ENCODE measurements at places on chromosomes 4 and X. TPM values are rescaled to one million over a fixed set of nuclear protein-coding genes. Genes with fewer than 3 reads are reported as not detected.

DNA sequence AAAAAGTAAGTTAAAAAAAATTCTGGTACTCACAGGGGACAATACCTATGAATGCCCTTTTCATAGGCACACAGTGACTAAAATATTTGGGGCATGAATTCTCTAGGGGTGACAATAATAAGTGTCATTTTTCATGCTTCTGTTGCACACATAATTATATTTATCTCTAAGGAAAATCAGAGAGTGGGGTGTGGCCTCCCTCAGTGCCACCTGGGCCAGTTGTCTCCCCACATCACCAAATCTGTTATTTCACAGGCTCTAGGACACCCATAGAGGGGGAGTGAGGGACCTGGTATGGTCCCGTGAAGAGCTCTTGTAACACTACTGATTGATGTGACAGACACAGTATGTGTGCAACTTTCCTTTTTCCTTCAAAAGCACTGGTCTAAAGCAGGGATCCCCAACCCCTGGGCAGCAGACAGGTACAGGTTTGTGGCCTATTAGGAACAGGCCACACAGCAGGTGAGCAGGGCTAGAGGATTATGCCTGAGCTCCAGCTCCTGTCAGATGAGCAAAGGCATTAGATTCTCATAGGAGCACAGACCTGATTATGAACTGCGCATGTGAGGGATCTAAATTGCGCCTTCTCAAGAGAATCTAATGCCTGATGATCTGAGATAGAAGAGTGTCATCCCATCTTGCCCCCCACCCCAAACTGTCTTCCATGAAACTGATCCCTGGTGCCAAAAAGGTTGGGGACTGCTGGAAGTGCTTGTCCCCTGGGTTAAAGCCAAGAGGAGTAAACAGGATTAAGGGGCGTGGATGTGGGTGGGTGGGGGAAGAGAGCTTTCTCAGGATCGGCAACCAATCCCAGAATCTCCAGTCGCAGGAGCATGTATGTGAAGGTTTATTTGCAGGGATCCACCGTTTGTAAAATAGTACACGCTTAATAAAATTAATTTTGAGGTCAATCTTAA, 856 bp downstream of the SLC9B1 start:
- no peak for DNase-seq
- no peaks in the 10 kb centered on the region for H3K27me3 ChIP-seq
- peak overlapping the region; percentile 93 for H3K27ac ChIP-seq
- no peaks in the 10 kb centered on the region for H3K36me3 ChIP-seq
- H3K4me1 ChIP-seq, result no peaks in the 10 kb centered on the region
- H3K4me3 ChIP-seq, result peak overlapping the region; percentile 21

- peaks cover 3% of the 10 kb centered on the region for H3K27me3 ChIP-seq
- DNase-seq, result no peak
- H3K4me3 ChIP-seq, result no peak overlapping the region
- H3K27ac ChIP-seq, result no peak overlapping the region
- H3K4me1 ChIP-seq, result no peaks in the 10 kb centered on the region
- no peaks in the 10 kb centered on the region for H3K36me3 ChIP-seq
Measured at GRCh38 chrX:65900850-65901844, 138.7 kb downstream of the VSIG4 start.

GRCh38 chr4:177532358-177532757, 90.1 kb upstream of the AGA start:
- H3K4me1 ChIP-seq, result no peaks in the 10 kb centered on the region
- H3K27me3 ChIP-seq, result no peaks in the 10 kb centered on the region
- no peak overlapping the region for H3K27ac ChIP-seq
- DNase-seq, result no peak
- H3K4me3 ChIP-seq, result no peak overlapping the region

DNA sequence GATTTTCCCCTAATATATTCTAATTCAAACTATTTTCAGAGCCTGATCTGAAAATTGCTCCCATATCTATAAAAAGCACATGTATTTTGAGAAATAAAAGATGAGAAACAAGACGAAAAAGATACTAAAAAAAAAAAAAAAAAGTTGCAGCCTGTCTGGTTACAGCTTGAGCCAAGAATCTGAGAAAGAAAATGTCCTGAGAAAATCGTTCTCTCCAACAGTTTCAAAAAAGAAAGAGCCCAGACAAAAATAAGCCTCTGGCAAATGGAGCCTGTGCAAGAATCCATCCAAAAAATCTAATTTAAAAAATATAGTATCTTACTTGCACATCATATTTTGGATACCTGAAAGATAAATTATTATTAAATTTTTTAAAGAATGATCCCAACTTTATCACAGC, 163.0 kb upstream of the TBL1X start:
- H3K4me3 ChIP-seq, result no peak overlapping the region
- H3K27ac ChIP-seq, result no peak overlapping the region
- no peaks in the 10 kb centered on the region for H3K36me3 ChIP-seq

DNA sequence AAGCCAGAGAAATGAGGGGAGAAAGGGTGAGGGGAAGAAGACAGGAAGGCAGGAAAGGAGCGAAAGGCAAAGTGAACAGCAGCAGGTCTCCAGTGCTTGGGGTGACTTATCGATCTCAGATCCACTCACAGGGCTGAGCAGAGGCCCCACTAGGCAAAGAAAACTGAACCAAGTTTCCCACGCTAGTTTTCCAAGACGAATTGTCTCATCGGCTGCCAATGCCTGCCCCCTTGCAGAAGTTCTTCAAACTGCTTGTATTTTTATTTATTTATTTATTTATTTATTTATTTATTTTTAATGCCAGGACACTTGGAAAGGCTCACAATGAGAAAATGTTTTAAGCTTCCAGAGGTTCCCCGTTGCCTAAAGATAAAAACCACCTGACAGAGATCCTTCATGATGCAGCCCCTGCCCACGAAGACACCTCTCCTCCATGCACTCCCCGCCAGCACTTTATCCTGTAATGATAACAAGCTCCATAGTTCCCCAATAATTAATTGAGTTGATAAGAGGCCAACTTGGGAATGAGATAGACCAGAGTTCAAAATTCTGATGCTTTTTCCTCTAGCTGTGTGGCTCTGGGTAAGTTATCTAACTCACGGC, 43.2 kb downstream of the QDPR start:
- H3K4me3 ChIP-seq, result no peak overlapping the region
- no peak for DNase-seq
- no peak overlapping the region for H3K27ac ChIP-seq
- H3K36me3 ChIP-seq, result no peaks in the 10 kb centered on the region
- no peaks in the 10 kb centered on the region for H3K4me1 ChIP-seq
- H3K27me3 ChIP-seq, result no peaks in the 10 kb centered on the region

GRCh38 chrX:133516686-133517085, 101.4 kb upstream of the GPC4 start:
- no peak overlapping the region for H3K4me3 ChIP-seq
- H3K4me1 ChIP-seq, result no peaks in the 10 kb centered on the region
- no peaks in the 10 kb centered on the region for H3K36me3 ChIP-seq
- peaks cover 5% of the 10 kb centered on the region for H3K27me3 ChIP-seq
- H3K27ac ChIP-seq, result no peak overlapping the region
- DNase-seq, result no peak

- DNase-seq, result peak; percentile 24
- H3K4me3 ChIP-seq, result peak overlapping the region; percentile 33
- H3K27me3 ChIP-seq, result peaks cover 10% of the 10 kb centered on the region
- H3K27ac ChIP-seq, result no peak overlapping the region
Measured at GRCh38 chr4:108172753-108173598, 4.2 kb upstream of the LEF1 start.

- H3K27me3 ChIP-seq, result no peaks in the 10 kb centered on the region
- no peaks in the 10 kb centered on the region for H3K36me3 ChIP-seq
- no peak overlapping the region for H3K27ac ChIP-seq
- no peak for DNase-seq
- no peaks in the 10 kb centered on the region for H3K4me1 ChIP-seq
- H3K4me3 ChIP-seq, result no peak overlapping the region
Measured at GRCh38 chrX:100946299-100946927, 17.7 kb upstream of the XKRX start.

DNA sequence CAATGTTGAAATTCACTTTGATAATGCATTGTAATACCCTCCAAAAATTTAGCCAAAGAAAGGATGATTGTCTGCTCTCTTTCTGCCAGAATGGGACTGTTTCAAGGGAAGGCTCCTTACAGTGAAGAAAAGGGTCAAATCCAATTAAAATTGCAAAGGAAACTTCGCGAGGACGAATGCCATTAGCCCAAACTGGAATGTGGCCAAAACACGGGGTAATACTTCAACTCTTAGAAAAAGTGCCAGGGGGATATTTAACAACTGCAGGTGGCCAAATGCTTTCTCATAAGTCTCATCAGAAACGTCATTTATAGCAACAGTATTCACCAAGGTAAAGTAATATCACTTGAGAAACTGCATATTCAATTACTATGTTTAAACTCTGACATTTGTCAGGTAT, 29.0 kb downstream of the NKX3-2 start:
- no peak for DNase-seq
- H3K27ac ChIP-seq, result no peak overlapping the region
- no peaks in the 10 kb centered on the region for H3K4me1 ChIP-seq

Gene CHRNA9
- not detected for total RNA-seq
